Naive thymus-derived CD4-positive, alpha-beta T cell (primary cell): ENCODE measurements at places on chromosomes 7 and 10.

- no peak for DNase-seq
Observed at GRCh38 chr10:104657457-104657856, 16.4 kb downstream of the SORCS3 start.

DNA sequence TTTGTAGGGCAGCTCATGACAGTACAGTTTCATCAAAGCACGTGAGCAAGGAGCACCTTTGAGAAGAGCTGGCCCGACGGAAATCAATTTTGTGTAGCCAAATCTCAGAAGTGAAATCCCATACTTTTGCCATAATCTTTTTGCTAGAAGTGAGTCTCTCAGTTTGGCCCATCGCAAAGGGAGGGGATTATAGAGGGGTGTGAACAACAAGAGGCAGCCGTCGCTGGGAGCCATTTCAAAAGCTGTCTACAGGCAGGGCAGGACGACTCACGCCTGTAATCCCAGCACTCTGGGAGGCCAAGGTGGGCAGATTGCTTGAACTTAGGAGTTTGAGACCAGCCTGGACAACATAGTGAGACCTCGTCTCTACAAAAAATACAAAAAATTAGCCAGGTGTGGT, 599.8 kb downstream of the GALNT17 start:
- no peak for DNase-seq

DNA sequence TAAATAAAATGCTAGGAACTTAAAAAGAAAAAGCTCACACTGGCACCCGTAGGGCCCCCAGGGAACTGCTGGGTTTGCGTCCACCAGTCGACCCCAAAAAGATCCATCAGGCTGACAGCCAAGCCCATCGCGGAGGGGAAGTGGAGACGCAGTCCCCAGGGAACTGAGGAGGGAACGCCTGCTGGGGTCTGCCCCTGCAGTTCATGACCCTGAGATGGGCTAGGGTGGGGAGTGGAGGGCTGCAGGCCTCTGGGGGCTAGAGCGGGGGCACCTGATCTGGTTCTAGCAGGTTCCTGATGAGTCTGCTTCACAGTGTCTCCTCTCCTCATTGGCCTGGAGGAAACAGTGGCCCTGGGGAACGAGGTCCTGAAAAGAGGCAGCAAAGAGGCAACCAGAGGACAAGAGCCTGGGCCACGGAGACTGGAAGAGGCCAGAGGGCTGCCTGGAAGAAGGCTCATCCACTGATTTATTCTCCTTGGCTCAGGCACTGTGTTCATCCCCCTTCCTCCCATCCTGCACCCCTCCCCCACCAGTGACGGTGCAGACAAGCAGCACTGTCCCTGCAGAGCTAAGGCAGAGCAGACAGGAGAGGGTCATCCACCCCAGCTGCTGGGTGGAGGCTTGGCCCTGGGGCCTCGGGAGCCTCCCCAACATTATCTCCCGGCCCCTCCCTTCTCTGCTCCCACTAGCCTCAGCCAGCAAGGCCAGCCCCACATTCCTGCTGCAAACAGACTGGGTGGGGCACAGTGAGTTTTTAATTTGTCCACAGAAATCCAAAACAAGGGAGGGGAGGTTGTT, 24.7 kb upstream of the HSPA12A start:
- DNase-seq, result no peak

DNA sequence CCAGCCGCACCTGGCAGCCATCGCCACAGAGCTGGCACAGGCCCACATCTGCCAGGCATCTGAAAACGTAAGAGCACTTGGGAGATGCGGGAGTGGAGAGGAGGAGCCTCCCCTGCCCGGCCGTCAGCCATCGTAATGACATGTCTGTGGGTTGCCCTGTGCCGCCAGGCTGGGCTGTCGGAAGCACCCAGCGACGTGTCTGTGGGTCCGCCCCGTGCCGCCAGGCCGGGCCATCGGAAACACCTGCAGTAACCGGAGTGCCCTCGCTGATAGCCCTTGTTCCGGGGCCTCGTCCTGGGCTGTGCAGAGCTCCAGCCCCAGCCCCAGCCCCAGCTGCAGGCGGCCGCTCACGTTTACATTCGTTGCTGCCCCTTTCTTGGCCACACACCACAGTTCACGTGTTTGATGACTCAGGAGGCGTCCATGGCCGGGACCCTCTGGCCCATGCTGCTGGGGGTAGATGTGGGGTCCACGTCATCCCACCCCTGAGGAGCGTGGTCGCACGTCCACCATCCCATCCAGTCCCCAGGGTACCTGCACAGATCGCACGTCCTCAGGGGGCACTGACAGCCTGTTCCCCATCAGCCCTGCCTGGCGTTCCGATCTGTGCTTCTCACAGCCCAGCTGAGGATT, 30.0 kb upstream of the PRKAR1B start:
- DNase-seq, result no peak

GRCh38 chr7:25168145-25168544, 43.1 kb upstream of the CYCS start:
- no peak for DNase-seq

GRCh38 chr7:130886438-130887135, 152.6 kb upstream of the KLF14 start:
- no peak for DNase-seq

DNA sequence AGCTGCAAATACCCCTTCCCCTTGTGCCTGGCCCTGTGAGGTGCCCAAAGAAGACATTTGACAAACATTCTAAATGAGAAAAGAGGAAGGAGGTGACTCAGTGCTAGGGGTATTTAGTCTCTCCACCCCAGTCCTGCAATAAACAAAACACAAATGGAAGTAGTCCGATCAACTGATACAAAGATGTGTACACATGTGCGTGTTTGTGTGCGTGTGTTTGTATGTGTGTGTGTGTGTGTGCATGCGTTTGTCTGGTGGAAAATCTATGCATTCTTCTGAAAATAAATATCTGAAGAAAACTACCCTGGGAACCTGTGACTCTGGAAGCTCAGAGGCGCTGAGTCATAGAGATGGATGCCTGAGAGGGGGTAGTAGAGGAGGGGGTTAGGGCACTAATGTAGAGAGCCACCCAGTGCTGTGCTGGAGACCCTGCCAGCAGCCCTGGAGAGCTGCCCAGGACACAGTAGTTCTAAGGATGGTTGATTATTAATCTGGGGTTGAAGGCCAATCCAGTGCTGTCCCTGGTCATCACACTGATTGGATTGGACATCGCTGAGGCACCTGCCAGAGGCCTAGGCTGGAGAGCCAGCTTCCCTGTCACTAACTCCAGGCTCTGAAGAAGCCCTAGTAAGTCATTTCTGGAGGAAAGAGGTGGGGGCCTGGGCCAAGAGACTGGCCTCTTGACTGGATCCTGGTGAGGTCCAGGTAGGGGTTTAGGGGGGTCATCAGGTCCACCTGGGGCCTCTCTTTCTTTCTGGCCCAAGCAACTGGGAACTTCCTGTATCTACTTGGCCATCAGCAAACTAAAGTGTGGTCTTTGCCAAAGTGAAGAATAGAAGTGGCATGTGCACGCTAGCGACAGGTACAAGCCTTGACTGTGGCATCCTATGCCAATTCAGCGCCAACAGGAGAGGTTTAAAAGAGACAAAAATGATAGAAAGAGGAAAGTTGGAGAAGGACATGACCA, 18.5 kb downstream of the SFTPA1 start:
- DNase-seq, result no peak

GRCh38 chr7:94781236-94781635, 125.3 kb upstream of the SGCE start:
- DNase-seq, result no peak

GRCh38 chr7:137026176-137026500, 157.7 kb downstream of the CHRM2 start:
- no peak for DNase-seq

DNA sequence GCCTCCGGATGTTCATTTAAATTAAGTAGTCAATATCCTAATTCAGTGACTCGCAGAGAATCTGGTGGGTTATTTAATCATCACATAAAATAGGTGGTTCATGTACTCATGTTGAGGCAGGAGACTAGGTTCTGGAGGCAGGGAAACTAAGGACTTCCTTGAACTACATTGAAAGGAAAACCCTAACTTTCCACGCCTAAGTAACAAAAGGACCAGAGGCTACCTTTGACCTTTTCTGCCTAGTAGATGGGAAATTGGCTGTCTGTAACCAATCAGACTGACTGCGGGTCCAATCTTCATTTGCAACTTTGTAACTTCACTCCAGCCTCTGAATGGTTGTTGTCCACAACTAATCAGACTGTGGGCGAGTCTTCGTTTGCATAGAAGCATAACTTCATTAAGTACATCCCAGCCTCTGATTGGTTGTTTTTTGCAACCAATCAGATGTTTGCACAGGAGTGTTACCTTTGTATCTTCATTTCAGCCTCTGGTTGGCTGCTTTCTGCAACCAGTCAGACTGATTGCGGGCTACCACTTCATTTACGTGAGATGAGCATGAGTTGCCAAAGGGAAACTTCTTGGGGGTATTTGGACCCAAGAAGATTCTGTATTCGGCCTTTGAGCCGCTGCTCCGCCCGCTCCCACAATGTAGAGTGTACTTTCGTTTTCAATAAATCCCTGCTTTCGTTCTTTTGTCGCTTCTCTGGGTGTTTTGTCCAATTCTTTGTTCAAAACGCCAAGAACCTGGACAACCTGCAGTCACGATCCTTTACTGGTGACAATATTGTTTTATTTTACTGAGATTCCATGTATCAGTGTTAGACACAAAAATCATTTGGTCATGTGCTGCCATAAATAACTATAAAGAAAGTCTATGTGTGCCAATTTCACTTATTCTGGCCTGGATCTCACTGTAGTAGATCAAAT, 1.7 kb upstream of the ST7 start:
- DNase-seq, result no peak

DNA sequence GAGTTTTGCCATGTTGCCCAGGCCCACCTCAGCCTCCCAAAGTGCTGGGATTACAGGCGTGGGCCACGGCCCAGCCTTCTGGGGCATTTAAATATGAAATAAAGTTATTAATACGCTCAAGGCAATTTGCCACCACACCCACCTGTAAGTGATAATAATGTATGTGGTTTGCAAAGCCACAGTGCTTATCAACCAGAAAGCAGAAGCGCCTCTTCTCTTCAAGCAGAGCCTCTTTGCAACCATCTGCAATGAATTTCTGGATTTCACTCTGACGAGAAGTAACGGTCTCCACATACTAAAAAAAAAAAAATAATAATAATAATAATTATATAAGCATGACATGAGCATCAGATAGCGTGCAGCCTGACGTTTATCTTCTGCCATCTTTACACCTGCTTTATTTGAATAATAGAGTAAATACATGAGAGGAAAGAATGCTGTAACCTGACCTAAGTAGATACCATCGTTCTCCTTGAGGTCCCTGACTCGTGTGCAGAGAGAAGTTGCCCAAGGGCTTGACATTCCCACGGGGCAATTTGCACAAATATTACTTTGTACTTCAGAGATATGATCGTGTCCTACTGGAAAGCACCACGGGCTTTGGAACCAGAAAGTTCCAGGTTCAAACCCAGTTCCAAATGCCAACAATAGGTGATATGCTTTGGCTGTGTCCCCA, 34.0 kb downstream of the BRI3 start:
- no peak for DNase-seq

GRCh38 chr10:110364531-110364937, 59.8 kb upstream of the SMNDC1 start:
- no peak for DNase-seq

DNA sequence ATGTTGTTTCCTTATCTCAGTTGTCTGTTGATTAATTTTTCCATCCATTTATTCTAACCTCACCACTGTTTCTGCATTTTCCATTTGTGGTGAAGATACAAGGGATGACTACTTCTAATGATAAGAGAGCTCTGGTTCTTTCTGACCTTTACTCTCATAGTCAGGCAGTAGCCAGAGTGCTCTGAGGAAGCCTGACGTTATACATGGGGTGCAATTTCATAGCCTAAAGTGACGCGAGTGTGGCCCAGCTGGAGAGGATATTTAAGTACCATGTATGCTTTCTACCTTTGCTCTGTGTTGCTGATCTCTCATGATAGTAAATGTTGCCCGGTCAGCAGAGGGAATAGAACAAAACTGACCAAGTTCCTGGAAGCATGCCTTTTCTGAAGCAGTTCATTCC, 33.9 kb upstream of the CYCS start:
- no peak for DNase-seq

DNA sequence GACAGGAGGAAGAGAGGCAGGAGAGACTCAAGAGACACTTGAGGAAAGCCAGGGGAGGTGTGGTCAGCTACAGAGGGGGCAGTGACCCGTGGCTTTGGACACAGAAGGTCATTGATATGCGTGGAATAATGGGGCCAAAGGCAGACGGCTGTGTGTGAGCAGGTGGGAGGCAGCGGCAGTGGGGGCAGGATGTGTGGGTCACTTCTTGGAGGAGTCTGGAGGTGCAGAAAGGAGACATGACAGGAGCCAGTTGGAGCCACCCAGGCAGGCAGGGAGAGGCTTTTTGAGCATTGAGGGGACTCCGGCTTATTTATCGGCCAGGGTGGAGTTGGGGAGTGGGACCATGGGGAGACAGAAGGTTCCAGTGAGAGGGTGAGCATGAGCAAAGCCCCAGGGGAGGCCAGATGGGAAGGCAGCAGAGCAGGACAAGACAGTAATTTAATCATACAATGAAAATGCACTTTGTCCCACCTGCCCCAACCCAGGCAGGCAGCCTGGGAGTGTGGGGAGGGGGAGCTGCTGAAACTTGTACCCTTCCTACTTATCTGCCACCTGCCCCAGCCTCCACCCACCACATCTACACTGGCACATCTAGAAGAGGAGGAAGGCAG, 5.0 kb downstream of the LDB3 start:
- no peak for DNase-seq

GRCh38 chr7:33530664-33531063, 374.7 kb upstream of the BMPER start:
- no peak for DNase-seq

DNA sequence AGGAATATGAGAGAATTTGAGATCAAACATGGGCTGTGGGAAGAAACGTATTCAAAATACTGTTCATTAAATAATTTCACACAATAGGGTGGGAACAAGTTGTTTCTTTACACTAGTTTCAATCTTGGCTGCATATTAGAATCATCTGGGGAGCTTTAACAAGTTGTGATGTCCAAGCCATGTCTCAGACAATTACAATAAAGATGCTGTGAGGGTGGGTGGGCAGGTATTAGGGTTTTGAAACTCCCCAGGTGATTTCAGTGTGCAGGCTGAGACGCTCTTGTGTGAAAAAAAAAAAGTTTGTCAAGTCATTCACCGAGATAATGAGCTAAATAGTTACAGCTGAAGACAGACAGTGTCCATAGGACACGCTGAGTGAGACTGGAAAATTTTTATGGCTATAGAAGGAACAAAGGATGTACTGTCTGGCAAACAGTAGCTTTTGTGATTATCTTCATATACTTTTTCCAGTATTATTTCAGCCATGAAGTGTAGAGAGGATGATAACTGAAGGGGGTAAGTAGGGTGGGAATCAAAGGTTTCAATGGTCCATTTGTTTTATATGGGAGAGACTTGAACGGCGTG, 12.6 kb upstream of the LAMB4 start:
- no peak for DNase-seq
